Gastroesophageal sphincter (tissue), 4 donors: ENCODE measurements at places on chromosomes 11 and 22. TPM values are rescaled to one million over a fixed set of nuclear protein-coding genes. Genes with fewer than 3 reads are reported as not detected.

DNA sequence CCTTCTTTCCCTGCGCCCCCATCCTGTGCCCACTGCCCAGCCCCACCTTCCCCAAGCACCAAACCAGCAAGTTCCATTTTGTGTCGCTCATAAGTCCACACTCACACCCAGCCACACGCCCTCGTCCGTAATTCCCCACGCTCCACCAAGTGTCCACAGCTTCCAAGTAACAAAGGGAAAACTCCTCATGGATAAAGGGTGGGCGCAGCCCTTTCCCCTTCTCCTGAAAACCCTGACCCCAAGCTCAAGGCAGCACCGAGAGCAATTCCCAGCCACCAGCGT is 458 bp downstream of the FXYD6 start:
- no peak for ATAC-seq

DNA sequence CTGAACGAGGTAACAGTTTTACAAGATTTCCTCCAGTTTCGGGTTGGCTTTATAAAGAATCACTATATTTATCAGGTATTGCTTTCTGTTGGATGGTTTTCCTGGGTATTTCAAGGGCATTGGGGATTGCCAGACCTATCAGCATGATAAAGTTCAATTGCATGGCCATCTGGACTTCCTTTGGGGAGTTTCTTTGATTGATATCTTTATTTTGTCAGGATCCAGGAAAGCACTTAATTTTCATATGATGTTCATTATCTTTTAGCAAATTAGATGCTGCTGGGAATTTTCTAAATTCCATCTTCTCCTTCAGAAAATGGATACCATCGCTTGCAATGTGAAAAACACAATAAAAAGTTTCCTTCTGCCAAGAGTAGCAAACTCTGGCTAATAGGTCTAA is 21.2 kb downstream of the RFPL2 start:
- ATAC-seq = no peak

DNA sequence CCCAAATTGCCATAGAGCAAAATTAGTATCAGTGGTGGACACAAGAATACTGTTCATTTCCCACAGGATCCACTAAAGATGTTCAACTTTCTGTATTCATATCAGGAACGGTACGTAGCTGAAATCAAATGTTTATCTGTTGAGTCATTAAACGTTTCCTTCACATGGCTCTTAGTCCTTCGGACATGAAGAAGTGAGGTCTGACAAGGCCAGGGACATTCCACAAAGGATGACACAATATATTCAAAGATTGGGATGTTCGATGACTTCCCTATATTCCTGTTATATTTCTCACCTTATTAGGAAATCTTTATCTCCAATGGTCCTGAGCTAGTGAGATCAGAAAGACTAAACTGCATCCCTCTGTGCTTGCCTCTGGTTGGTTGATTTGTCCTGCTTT is 129.0 kb downstream of the ETS1 start:
- ATAC-seq = peak; percentile 60

GRCh38 chr11:96272529-96273222 is 70.3 kb downstream of the MAML2 start:
- no peak for ATAC-seq

DNA sequence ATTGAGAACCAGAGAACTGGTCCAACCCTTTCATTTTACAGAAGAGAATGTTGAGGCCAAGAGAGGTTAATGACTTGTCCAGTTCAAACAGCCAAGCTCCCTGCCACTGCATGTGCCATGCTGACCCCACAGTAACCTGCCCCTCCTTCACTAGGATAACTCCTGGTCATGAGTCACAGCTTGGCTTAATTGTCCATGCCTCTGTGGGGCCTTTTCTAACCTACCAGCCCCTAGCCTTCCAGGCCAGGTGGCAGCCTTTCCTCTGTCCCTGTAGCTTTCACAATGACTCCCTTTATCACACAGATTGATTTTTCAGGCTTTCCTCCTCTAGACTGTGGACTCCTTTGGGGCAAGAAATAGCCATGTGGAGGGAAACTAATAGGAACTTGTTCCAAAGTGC is 97.2 kb downstream of the PIWIL4 start:
- ATAC-seq = no peak

DNA sequence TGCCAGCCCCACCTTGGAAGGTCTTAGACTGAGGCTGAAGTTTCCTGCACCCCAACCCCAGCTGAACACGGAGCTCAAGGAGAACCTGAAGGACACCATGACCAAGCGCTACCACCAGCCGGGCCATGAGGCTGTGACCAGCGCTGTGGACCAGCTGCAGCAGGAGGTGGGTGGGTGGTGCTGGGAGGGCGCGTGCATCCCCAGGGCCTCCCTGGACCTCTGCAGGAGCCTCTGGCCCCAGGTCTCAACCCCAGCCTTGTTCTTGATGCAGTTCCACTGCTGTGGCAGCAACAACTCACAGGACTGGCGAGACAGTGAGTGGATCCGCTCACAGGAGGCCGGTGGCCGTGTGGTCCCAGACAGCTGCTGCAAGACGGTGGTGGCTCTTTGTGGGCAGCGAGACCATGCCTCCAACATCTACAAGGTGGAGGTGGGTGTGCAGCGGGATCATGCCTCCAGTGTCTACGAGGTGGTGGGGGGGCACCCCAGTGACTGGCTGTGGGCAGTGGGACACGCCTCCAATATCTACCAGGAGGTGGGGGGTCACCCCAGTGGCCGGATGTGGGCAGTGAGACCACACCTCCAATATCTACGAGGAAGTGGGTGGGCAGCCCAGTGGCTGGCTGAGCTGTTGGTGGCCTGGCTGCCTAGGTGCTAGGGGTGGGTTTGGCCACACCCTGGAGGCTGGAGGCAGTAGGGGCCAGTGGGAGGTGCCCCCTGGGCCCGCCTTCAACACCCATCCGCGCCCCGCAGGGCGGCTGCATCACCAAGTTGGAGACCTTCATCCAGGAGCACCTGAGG is 4.6 kb downstream of the CD151 start:
- ATAC-seq = no peak

DNA sequence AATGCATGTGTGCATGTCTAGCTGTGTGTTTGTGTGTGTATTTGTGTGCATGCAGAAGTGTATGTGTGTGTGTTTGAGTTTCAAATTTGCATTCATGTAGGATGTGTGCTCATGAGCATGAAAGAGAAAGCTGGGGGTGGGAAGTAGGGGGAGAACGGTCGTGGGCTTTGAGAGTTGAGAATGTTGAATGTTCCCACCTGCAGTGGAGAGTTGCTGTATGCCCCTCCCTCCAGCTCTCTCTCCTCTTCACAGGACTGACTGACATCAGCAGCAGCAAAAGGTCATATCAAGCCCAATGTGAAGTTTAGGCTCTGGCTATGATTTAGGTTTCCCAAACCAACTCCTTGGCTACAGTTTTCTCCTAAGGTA is 63.8 kb upstream of the RRAS2 start:
- no peak for ATAC-seq

MAJIN gene
- total RNA-seq = not detected

HOATZ gene
- not detected for total RNA-seq

LMO1 gene
- total RNA-seq = not detected
